ENCODE measurements at places on chromosomes 3 and 15.

GRCh38 chr15:70892912-70893560 lies 410 bp downstream of the LRRC49 start:
- peak; percentile 29 for DNase-seq

- no peak for DNase-seq
Observed at GRCh38 chr15:89858661-89859458, 34.9 kb downstream of the AP3S2 start.

- no peak for DNase-seq
Observed at GRCh38 chr3:115932807-115933206, 309.5 kb downstream of the GAP43 start.

- no peak for DNase-seq
Observed at GRCh38 chr15:57996561-57996960, 69.0 kb downstream of the ALDH1A2 start.

- no peak for DNase-seq
Observed at GRCh38 chr3:194458131-194458530, 28.7 kb downstream of the ATP13A3 start.

DNA sequence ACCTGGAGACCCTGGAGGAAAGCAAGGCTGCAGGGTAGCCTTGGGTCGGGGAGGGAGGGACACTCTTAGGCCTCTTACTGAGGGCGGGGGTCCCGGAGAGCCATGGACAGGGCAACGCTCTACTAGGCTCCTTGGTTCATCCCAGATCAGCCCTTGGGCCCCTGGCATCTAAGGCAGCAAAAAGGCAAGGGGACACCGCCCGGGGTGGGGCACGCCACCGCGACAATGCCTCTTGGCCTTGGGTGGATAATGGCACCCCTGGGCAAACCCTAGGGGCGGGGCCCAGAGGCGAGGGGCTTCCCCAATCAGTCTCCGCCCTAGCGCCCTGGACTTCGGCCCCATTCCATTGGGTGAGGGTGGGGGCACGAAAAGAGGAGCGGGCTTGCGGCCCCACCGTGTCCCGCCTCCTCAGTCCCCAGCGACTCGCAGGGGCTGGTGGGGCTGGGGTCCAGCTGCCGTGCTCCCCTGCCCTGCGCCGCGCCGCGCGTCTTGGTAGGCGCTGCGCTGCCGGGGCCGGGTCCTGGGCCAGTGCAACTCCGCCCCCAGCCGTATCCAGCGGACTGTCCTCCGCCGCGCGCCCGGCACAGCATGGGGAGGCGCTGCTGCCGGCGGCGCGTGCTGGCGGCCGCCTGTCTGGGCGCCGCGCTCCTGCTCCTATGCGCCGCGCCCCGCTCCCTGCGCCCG lies at the start of gene CHST13:
Gene CHST13, plus strand, starts transcription at position 411 of the 684 bp plus-strand sequence. Its CDS starts 178 bp downstream, at position 589.
- no peak for DNase-seq

DNA sequence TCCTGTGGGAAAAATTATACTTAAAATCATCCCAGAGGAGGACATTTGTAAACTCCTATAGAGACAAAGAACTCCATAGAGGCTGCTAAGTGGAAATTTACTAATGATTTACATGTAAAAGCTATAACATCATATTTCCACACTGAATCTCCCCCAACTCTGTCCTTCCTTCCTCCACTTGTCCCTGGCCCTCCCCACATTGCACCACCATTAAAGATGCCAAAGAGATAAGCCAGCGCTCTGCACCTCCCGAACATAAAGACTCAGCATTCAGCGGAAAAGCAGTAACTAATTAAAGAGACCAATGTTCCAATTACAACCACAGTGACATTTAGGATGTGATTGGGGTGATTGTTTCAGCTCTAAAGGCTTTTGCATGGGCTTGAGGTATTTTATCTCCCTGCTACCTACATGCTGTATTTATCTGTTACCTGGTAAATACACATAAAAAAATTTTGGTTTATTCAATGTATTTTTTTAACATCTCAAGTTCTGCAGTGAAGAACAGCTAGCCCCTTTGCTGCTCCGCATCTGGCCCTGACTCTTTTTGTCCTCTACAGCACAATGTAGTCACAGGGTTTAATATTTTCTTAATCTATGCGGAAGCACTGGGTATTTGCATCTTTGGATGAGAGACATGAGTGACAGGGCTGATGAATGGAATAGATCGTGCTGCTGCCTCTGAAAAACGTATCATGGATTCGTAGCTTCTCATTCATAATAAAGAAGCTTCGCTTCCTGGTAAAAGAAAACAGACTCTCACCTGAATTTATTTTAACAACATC lies 35.3 kb upstream of the B3GNT5 start:
- DNase-seq, result no peak

DNA sequence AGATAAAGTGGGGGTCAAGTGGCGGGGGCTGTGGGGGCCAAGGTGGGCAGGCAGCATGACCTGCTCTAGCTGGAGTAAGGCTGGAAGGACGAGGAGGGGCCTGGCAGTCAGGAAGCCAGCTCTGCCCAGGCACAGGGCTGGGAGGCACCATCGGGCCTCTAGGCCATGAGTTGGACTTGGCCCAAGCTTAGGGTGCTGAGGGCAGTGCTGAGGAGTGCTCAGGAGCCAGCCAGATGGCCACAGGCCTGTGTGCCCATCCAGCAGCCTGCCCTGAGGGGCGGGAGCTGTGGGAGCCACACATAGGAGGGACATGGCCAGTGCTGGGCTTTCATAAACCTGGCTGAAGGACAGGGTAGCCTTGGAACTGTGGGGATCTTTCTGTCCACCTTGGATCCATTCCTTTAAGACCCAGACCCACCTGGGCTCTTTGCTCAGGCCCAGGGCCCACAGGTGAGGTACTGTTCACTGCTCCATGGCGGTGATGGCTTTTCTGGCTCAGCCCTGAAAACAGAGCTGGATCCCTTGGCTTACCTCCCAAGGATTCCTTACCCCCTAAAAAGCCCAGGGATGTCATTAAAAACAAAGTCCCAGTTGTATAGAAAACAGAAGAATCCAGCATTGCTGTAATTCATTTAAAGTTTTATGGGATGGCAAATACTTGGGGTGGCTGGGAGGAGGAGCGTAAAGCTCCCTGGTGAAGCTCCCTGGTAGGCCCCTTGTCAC lies 137.0 kb downstream of the DNAJB8 start:
- DNase-seq, result no peak

- no peak for DNase-seq
Observed at GRCh38 chr3:189455009-189455408, 176.2 kb upstream of the TP63 start.

DNA sequence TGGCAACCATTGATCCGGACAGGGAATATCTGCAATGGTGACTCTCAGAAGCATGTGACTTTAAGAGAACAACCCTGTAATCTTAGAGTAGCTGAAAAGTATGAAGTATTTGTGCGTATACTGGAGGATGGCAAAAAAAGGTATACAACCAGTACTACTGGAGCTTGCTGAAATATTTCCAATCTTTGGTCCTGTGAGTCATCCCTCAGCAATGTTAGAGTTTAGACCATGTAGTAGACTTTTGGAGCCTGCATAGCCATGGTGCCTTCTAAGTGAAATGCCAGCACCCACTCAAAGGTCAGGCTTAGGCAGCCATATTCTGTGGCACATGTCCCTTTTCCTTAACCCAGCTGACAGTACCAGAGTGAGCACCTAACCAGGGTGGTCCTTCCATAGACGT lies 429.4 kb downstream of the NTRK3 start:
- DNase-seq, result no peak

DNA sequence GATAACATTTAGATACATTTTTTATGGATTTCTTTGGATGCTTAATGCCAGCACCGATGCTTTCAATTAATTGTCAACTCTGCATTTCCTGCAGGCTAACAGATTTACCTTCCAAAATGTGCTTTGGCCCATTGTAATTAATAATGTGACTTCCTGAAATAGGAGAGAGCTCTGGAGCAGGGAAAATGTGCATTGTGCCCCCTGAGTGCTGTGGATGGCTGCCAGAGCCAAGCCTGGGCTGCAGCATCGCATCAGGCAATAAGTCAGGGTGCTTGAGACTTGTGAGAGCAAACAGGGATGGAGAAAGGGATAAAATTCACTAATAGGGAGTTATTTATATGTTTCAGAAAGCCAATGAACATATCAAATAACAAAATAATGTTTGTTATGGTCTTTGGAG lies 133.8 kb downstream of the MOBP start:
- DNase-seq, result no peak

DNA sequence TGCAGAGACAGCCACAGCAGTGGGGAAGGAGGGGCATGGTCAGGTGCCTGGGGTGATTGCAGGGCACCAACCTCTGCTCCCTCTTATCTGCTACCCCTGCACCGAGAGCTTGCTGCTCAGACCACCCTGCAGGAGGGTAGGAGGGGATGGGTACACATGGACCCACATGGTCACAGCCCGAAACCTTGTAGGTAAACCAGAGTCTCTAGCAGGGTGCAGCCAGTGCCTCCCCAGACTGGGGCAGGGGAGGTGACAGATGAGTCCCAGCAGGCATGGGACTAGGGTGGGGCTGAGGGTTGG lies 49.2 kb downstream of the FAH start:
- no peak for DNase-seq

DNA sequence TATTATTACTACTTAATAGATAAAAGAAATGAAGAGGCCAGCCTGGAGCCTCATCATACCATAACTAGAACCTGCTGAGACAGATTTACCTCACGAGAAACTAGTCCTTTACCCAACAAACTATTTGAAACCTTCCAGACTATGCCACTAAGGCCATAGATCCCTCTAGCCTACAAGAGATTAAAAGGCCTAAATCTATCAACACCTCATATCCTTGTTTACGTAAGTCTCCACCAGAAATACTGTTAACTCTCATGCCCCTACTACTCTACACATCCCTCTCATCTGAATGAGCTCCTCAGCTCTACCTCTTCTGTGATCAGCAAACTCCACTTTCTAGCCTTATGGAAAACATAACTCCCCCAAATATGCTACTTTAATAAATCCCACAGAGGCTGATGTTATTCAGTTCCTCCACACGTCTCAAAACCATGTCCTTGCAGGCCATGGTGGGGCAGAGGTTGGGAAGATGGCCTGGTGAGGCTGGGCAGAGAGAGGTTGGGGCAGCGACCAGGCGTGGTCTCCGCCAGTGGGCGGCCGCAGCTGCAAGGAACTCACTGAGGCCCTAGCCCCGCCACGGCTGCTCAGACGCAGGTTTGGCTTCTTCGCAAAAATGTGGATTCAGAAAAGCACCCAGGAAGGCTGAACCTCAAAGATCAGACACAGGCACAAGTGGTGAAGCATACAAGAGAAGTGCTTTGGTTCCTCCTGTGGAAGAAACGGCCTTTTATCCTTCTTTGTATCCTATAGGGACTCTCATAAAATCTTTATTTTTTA lies 65.8 kb downstream of the GSK3B start:
- no peak for DNase-seq

- DNase-seq, result no peak
Observed at GRCh38 chr3:99780749-99781148, 36.9 kb upstream of the CMSS1 start.

DNA sequence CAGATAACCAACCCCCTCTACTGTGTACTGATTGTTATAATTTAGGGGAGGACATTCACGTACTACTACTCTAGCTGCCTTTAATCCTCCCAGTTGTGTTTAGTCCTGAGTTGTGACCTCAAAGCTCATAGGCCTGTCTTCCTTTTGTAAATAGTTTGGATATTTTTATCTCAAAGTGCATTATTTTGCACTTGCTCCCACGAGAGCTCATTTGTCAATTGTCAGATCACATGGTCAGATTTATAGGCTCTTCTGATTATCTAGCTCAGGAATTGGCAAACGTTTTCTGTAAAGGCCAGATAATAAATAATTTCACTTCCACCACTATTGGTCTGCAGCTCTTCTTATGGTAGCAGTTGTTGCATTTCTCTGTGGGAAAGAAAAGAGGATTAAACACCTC lies 14.4 kb upstream of the SLC30A4 start:
- DNase-seq, result no peak

- DNase-seq, result no peak
Observed at GRCh38 chr3:194638991-194639605, 5.9 kb upstream of the TMEM44 start.

GRCh38 chr3:160665231-160665630 lies 11.7 kb upstream of the ARL14 start:
- no peak for DNase-seq

GRCh38 chr15:71168166-71168834 lies 53.0 kb downstream of the THSD4 start:
- DNase-seq, result no peak

DNA sequence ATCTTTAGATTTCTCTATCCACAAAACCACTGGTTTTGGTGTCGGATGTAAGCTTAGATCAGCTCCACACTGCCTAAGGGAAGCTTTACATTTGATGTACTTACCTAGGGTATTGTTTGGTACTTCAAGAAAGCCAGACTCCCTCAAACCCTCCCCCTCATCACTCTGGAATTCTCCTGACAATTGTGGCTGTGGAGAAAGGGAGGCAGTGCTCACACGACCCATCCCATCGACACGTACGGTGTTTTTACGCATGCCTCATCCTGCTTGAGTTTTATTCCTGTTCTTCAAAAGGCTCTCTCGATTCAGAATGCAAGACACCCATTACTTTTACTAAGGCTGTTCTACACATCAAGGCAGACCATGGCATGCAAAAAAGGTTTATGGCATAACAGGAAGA lies 67.3 kb upstream of the ONECUT1 start:
- no peak for DNase-seq

GRCh38 chr3:149198611-149199010 lies 23.0 kb downstream of the CP start:
- no peak for DNase-seq

GRCh38 chr15:25238126-25238525 lies 200.7 kb downstream of the UBE3A start:
- DNase-seq, result no peak

DNA sequence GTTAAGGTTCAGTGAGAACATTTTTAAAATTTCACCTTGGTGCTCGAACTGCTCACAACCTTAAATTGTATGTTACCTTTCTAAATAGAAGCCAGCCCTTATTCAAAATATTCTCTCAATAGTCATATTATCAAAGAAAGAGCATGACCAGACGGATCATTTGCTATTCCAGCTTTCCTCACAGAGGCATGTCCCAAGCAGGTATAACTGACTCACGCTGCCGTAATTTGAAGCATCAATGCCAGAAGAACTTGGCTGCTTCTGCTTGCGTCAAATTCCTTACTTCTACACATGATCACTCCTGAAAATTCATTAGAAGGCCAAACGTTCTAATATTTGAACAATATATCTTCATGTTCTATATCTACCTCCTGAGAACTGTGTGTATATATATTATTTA lies 69.5 kb upstream of the VGLL4 start:
- no peak for DNase-seq

- no peak for DNase-seq
Observed at GRCh38 chr3:16311960-16312451, 47.0 kb downstream of the OXNAD1 start.

DNA sequence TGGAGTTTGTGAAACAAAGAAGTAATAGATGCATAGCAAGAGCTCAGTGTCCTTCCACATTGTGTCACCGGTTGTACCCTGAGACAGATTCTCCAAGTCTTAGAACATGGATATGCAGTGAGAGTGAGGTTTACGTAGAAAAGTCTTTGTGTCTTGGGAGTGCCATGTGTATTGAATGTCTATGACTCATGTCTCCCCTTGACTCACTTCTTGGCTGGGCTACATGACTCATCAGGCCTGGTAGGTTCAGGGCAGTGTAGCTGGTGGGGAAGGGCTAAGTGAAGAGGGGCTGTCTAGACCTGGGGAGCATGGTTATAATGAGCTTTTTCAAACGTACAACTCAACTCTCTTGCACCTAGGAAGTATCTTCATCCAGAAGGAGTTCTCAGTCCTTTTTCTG lies 167.4 kb downstream of the GAP43 start:
- DNase-seq, result peak; percentile 75

- no peak for DNase-seq
Observed at GRCh38 chr3:52872245-52872644, 25.1 kb downstream of the STIMATE start.
